ENCODE measurements at places on chromosomes 3 and 15. TPM values are rescaled to one million over a fixed set of nuclear protein-coding genes. Genes with fewer than 3 reads are reported as not detected.

The NDN gene
- 19.2 TPM for total RNA-seq

The MME gene
- 10.5 TPM for total RNA-seq

The TASOR gene
- total RNA-seq, result 44.5 TPM

The PLA2G4E gene
- total RNA-seq, result not detected

The ZIC1 gene
- total RNA-seq, result not detected

The MASP1 gene
- total RNA-seq, result 0.31 TPM

The GOLGA8Q gene
- 1.1 TPM for total RNA-seq

The GOLGA6L1 gene
- not detected for total RNA-seq

The MAGEF1 gene
- total RNA-seq, result 14.2 TPM

The LDHAL6B gene
- not detected for total RNA-seq

The GABRB3 gene
- not detected for total RNA-seq

The STX19 gene
- total RNA-seq, result not detected

The SPATA12 gene
- total RNA-seq, result 0.14 TPM

The NEDD4 gene
- 34.2 TPM for total RNA-seq

The CNTN3 gene
- not detected for total RNA-seq

The ITGB5 gene
- total RNA-seq, result 144 TPM

Measured in endothelial cell of umbilical vein (primary cell).